IMR-90 (cell line): ENCODE measurements at places on chromosomes 16 and 17. TPM values are rescaled to one million over a fixed set of nuclear protein-coding genes. Genes with fewer than 3 reads are reported as not detected.
A peak's percentile ranks its signal among the peaks of the same experiment; 100 is the strongest.

The CCL18 gene
- total RNA-seq: not detected in 2 replicates

DNA sequence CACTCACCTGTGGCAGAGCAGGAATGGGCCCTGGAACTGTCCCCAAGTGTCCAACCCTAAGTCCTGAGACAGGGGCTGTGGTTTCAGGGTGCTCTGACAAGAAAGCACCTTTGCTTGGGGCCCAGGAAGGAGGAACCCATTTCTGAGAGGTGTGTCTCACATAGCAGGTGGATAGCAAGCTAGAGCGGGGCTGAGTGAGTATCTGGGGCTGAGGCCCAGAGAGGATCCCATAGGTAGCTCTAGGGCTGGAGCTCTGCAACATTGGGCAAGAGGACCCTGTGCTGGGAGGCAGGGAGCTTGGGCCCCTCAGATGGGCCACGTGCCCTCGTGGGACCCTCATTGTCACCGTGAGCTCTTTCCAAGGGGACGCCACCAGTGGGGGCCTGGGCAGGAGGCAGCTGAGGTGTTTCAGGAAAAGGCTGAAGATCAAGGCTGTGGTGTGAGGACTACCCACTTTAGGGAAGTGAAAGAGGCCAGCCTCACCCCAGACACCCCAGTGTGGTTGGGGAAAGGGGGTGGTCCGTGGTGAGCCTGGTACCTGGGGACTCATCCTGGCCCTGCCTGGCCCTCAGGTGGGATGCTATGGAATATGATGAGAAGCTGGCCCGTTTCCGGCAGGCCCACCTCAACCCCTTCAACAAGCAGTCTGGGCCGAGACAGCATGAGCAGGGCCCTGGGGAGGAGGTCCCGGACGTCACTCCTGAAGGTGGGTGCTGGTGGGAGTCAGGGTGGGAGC is 5.3 kb downstream of the DEF8 start:
- no peak for DNase-seq

DNA sequence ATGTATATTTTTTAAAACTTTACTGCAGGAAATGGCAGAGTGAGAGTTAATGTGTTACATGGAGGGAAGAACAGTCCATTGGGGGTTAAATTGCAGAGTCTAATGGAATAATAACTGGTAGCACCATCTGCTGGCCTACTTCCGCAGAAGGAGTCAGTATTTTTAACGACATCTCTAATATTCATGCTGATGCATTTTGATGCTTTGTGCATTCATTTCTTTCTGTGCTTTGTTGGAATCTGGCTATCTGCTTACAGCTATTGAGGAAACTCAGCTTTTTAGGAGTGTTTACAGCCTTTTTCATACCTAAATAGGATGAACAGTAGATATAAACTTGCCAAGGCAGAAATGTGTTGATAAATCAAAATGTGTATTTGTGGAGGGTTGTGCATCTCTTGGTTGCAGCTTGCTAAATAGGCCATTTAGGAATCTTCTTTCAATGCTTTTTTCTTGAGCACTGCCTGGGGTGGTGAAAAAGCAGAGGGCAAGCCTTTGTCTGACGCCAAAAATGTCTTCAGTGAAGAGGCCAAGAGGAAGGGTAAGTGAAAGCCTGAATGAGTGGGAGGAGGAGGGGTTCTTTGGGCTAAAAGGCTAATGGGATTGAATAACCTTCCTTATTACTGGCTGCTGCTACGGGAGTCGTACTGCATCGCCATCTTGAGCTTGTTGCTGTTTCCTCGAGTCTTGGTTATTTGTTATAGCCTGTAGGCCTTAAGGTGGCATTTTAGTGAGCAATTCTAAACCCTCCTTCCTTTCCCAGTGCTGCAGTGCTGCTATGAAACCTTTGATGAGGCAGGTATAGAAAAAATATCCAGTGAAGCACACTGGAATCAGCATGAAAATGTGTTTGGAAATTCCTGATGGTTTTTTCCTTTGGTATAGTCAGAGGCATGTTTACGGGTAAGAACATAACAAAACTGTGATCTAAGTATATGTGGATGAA is 153.3 kb downstream of the CHD9 start:
- peak; percentile 83 for DNase-seq

DNA sequence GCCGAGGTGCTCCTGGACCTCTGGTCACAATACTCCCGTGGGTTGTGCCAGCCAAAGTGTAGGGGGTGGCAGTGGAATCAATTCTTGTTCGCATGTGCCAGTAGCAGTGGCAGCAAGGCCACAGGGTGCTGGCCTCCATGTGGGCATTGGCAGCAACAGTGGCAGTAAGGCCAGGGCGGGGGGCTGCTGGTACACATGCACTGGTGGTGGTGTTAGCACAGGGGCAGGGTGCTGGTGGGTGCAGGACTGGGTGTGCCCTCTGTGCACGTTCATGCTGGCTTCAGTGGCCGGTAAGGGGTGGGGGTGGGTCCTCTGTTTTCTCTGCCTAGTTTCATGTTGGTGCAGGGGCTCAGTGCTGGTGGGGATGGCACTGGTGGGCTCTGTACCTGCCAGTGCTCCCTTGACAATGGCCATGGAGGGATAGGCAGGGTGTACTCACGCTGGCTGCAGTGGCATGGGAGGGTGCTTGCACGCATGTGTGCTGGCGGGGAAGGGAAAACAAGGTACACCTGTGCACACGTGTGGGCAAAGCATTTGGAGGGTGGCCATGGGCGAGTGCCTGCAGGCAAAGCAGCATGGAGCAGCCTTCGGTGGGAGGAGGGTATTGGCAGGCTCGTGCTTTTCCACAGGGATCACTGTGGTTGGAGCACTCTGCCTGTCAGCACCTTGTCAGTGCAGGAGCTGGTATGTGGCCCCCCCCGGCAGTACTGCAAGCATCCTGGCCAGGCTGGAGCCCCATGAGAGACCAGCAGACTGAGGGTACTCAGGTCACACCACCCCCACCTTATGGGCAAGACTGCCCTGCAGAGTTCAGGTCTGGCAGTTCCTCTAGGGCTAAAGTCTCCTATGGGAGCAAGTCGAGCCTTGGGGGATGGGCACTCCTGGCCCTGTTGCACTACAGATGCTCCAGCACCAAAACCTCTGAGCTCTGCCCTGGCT is 35.8 kb downstream of the NF1 start:
- DNase-seq: no peak

GRCh38 chr17:79811011-79811867 is 14.4 kb upstream of the CBX8 start:
- DNase-seq: no peak

DNA sequence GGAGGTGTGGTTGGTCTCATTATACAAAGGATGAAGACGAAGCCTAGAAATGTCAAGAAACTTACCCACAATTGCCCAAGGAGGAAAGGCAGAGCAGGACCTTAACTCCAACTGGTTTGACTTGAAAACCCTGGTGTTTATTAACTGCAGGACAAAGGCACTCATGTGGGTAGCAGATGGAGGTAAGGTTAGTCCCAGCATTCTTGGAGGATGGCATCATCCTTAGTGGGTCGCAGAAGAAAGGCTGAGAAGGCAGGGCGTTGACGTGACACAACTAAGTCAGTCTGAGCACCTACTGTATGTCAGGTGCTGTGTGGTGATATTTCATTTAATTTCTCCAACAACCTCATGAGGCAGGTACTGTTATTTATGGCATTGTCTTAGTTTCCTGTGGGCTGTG is 101.3 kb downstream of the HAPSTR1 start:
- no peak for DNase-seq

GRCh38 chr17:42969001-42969581 is 4.8 kb upstream of the AARSD1 start:
- peak; percentile 79 for DNase-seq
